T1000 (cell line): ENCODE measurements at places on chromosomes 7 and 10.

GRCh38 chr7:48298779-48299178 lies 127.5 kb downstream of the ABCA13 start:
- DNase-seq = peak; percentile 28

- no peak for DNase-seq
Measured at GRCh38 chr7:101781439-101781838, 36.0 kb upstream of the CUX1 start.

DNA sequence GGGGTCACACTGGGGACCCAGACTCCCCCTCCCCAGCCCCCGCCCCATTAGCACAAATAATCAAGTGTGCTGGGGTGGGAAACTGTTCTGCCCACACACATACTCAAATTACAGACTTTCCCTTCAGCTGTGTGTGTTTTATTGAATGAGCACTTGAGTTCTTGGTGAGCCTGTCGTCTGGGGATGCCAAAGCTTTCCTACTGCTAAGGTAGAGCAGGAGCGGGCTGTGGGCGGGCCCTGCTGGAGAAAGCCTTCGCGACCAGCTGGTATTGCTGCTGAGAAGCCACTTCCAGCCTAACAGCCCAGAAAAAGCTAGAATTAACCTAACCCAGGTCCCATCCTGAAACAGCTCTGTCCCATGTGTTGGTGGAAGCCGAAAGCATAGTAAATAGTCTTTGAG lies 87.0 kb upstream of the KMT2E start:
- DNase-seq = no peak

GRCh38 chr10:92691591-92692079 lies 1.9 kb downstream of the HHEX start:
- no peak for DNase-seq

DNA sequence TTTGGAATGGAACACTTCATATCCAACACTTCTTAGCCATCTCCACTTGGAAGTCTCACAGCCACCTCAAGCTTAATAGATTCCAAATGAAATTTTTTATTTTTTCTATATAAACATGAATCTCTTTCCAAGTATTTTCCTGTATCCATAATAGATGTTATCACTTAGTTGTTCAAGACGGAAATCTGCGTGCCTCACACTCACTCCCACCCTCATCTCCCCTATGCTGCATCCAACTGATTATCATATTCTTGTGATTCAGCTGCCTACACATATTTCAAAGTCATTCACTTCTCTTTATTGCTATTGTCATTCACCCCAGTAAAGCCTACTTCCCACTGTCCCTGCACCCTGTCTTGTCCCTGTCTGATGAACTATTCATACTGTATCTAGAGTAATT lies 70.2 kb upstream of the MKX start:
- DNase-seq = no peak

DNA sequence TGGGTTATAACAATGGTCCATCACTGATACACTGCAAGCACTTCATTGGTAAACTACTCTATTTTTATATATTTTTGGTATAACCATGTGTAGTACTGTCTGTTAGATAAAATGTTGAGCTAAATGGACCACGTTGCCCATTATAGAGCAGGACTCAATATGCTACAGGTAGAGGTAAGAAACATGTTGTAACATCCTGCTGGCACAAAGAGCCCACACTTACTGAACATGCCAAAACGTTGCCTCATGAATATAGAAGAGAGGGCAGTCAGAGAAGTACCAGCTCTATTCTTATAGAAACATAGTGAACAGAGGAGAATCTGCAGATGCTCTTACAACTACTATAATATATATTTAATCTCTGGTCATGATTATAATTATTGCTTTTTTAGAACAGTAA lies 18.4 kb upstream of the MET start:
- DNase-seq = no peak

DNA sequence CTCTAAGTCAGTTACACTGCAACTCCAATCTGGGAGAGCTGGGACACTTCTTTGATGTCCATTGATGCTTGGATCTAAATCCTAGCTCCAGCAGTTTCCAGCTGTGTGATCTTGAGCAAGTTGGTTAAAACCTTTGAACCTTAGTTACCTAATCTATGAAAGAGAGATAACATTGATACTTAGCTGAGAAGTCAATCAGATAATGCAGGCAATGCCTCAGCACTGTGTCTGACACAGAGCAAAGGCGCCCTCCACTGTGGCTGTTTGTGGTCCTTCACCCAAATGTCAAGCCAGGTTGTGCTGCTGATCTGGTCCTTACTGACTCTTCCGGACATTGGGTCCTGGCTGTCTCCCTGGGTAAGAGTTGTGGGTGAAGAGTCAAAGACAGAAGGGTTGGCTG lies 20.2 kb downstream of the DNTT start:
- no peak for DNase-seq

DNA sequence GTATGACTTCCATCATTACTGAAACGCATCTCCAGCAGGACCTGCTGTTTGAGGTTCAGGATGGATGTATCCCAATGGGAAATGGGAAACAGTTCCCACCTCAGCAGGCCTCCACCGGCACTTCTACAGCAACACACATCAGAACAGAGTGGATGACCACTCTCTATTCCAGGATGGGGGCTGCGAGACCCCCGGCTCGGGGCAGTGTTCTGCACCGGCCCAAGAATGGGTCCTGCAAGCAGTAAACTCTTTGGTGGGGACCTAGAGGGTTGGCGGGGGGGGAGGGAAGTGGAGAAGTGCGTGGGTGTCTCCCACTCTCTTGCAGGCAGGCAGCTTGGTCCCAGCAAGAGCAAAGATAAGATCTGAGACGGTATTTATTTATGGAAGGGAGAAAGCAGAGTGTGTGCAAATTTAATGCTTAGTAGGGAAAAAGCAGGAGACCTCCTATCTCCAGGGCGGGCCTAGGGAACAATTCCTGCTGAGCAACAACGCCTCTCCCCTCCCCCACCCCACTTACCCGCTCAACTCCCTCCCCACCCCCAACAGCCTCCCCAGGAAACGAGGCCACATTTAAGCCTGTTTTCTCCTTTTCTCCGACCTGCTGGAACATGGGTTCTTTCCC lies 4.0 kb downstream of the SFMBT2 start:
- DNase-seq = no peak

DNA sequence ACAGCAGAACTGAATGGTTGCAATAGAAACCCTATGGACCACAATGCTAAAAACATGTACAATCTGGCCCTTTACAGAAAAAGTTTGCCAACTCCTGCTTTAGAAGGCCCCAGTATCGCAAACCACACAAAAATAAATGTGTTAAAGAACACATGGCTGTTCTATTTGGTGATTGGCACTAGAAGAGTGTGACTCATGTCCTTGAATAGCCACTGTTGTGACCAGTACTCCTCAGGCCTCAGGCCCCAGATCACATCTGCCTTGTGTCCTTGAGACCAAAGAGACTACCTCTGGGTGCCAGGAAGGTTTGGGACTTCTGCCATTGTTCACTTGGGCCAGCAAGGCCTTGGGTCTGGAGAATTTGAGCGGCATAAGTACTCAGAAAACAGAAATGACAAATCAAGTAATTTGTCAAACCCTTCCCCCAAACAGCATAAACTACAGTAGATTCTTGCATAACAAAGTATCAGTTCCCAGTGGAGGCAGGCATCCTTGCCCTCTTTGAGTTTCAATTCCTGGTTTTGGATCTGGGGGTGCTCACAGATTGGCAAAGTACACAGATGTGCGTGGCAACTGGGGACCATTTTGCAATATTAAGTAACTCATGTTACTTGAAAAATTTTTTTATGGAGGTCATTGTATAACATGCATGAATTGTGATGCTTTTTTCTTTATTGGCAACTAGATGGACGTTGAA lies 50.2 kb downstream of the MTURN start:
- DNase-seq = no peak

DNA sequence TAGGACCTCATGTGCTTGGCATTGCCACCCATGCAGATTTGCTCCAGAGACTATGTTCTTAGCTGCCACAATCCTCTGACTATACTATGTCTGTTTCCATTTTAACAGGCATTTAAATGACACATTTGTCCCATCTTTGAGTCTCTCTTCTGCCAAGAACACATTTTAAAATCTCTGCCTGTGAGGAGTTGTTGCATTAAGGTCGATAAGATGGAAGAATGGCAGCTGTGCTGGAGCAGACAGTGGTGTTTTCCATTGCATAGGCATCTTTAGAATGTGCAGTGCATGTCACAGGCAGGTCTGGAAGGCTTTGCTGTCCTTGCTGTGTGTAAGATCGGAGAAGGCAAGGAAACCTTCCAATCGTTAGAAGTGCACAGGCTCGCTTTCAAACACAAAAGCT lies 70.9 kb upstream of the CELF2 start:
- no peak for DNase-seq

- DNase-seq = no peak
Measured at GRCh38 chr10:130994845-130995244, 316.7 kb downstream of the TCERG1L start.

DNA sequence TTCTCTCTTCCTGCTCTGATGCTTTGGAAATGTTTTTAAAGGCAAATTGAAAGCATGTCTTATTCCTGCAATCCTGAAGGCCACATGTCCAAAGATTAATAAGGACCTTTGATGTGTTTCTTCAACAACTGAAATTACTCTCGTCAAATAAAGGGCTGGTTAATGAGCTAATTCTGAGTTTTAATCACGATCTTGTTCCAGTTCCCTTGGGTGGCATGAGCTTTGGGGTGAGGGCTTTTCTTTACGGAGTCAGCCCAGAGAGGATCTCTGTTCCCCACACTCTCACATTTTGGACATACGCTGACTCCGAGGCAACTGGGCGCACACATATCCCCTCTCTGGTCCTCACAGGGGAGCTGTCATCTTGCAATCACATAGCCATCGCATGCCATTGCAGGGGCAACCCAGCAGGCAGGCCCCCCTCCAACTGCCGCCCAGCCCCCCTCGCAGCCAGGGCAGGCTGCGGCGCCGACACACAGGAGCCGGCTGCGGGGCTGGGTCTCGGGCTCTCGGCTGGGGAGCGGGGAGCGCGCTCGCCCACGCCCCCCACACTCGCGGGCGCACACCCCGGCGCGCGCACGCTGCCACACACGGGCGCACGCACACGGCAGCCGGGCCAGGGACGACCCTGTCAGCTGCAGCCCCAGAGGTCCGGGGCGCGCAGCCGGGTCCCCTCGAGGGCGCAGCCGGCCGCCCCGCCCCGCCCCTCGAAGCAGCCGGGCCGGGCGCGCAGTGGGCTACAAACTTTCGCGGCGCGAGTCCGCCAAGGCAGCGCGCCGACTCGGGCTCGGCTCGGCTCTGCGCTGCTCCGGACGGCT lies at the start of gene GDF10:
Gene GDF10 (plus strand): TSS at position 587 of the 818 bp plus-strand sequence. CDS start 455 bp downstream, outside the sequence.
- DNase-seq = no peak

GRCh38 chr7:149729983-149730801 lies 43.2 kb downstream of the ZNF467 start:
- no peak for DNase-seq

DNA sequence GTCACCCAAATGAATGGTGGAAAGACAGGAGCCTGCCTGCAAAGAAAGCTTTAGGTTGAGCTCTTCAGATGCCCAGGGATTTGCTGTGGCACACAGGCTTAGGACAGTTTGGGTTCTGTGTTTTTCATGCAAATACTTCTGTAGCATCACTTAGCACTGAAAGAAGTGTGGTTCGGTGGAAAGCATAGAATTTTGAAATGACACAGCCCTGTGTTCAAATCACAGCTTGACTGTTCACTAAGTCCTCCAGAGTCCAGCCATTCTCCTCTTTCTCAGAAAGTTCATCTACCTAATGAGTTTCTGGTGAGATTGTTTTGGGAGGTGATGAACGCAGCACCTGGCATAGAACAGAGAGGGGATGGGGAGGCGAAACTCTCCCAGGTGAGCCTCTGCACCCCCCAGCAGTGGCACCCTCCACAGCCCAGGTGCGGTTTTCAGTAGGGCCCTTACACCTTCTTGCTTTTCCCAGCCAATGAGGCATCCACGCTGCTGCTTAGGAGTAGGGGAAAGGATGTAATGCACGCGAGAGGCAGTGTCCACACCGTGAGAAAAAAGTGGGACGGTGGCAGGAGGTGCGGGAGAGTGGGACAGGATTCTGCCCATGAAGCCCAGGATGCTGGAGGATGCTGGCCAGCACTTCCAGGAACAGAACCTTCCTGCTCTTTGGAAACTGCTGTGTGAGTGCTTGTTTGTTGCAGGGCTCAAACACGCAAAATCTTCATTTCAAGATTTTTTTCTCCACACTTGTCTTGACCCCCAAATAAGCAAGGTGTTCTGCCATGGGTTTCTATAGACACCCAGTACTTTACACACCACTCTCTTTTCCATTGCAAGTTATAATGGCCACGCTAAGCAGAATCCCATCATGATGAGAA lies 11.6 kb downstream of the EN2 start:
- no peak for DNase-seq

GRCh38 chr10:124105594-124105993 lies 12.2 kb upstream of the CHST15 start:
- DNase-seq = no peak
